NCI-H1092 treated with DMSO at 0.1 percent for 48 hours (cell line): ENCODE measurements at places on chromosomes 7 and 10.

DNA sequence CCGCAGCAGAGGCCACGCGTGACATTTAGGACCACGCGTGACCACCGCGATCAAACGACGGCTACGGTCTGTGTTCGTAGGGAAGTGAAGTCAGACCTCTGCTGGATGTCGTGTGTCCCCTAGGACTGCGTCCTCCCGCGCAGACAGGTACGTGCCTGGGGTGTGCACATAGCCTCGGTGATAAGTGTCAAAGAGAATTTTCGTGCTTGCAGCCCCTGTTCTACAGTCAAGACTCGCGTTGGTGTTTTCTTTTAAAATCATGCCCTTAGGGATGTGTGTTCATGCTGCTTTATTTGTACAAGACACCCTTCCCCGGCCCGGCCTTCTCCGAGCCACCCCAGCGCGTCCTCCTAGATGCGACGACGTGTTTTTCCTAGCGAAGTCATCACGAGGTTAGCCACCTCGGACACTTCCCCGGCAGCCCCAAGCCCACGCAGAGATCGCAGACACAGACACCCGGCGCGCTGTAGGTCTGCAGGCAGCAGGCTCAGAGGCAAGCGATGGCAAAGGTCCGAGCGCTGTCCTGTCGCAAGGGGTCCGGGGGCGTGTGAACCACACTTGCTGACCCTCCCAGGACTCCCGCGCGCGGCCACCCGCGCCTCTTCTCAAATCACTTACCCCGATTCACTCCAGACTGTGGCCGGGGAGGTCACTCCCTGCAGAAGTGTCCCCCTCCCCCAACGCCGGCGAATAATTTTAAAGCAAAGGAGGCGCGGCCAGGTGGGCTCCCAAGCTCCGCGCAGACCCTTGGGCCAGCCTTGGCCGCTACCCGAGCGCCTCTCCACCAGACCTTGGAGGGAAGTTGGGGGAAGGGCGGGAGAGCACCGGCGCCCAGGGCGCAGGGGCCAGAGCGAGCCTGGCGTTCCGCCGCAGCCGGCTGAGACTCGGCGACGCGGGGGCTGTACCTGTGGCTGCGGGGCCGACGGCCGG is 552 bp downstream of the MKX start:
- DNase-seq: no peak

GRCh38 chr7:9835199-9835598 is 1138.5 kb upstream of the PHF14 start:
- DNase-seq: no peak

DNA sequence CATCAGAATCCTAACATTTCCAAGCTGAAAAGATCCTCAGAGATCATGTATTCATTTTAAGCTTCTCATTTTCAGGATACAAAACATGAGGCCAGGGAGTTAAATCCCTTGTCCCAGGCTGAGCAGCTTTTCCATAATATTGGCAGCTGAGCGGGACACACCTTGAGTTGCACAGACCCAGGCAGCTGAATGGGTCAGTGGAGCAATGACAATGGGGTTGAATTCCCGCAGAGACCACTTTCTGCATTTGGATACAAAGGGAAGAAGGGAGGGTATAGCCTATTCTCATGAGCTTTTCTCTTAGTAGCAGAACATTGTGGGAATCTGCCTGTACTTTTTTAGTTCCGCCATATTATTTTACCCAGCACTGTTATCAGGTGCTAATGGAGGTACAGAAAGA is 49.5 kb downstream of the PRR15 start:
- DNase-seq: no peak

DNA sequence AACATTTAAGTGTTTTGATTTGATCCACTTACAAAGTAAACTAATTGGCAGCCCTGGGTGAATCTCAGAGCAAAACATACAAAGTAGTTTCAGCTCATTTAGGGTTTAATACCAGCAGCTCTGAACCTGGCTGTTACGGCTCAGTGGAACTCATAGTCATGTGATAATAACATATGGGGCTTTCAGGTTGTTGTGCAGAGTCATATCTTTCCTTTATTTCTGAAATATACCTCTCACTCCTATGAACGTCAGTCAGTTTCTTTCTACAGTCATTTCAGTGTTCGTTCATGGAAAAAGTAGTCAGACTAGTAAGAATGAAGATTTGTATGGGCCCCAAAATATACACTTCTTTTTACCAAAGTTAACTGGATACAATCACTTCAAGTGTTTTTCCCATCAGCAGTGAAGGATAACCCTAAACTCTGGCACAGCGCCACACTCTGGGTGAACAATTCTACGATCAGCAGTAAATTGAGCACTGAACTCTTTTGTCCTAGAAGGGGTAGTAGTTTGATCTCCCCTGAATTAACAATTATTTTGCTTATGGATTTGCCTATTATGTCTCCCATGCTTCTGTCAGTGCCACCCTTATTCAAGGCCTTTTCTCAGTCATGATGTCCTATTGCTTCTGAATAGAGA is 218.6 kb downstream of the THSD7A start:
- DNase-seq: no peak

- DNase-seq: no peak
These were observed 21.2 kb downstream of the ZMIZ2 start for GRCh38 chr7:44769776-44770294.

DNA sequence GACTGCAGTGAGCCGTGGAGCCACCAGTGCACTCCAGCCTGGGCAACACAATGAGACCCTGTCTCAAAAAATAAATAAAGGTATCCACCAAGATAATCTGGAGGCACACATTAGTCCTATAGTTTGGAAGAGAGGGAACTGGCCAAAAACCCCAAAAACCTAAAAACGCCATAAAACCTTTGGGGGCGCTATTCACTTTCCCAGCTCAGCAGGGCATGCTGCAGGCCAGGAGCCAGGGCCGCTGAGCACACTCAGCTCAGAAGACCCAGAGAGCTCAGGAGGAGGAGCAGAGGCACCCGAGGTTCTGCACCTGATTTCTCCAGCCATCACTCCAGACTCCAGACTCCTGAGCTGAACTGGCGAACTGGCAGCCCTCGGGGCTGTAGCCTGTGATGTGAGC is 167.2 kb upstream of the IMMP2L start:
- DNase-seq: no peak

DNA sequence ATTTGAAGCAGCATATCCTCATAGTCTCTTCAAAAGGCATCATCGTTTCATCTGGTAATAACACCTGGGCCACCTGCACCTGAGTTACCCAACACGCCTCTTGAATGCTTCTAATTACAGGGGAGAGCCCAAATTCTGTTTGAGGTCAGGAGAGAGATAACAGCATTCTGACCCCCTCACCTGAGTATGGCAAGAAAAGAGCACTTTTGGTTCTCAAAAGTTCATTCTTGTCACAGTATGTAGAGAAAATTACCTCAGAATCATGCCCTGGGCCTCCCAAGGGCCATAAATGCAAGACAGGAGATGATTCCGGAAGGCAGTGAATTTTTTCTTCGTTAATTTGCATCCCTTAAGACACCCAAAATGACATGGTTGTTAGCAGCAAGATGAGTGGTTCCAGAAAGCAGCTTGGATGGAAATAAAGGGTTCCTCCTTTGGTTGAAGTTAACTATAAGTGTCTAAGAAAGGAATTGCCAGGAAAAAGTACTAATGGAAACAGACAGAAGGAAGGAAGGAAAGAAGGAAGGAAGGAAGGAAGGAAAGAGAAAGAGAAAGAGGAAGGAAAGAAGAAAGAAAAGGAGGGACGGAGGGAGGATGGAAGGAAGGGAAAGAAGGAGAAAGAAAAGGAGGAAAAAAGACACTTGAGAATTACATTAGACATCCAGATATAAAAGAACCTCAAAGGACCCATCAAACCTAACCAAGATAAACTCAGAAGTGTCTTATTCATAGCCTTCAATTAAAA is 228.4 kb upstream of the RHOBTB1 start:
- no peak for DNase-seq

DNA sequence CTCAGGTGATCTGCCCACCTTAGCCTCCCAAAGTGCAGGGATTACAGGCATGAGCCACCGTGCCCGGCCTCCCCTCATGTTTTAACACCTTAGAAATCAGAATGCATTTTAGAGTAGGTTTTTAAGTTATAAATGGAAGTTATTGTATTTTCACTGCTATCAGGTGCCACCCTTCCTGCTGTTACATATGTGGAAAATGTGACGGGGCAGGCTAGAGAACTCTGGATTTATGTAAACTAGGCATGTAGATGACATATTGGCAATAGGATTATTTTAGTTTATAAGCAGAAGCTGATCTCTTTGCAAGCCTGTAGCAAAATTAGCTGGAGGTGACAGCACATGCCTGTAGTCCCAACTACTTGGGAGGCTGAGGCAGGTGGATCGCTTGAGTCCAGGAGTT is 2.1 kb downstream of the CASP2 start:
- no peak for DNase-seq

GRCh38 chr7:26592011-26592410 is 272.4 kb downstream of the SKAP2 start:
- no peak for DNase-seq

GRCh38 chr7:155880721-155881120 is 68.5 kb upstream of the SHH start:
- DNase-seq: no peak

GRCh38 chr7:132065989-132066603 is 509.7 kb upstream of the PODXL start:
- DNase-seq: no peak

DNA sequence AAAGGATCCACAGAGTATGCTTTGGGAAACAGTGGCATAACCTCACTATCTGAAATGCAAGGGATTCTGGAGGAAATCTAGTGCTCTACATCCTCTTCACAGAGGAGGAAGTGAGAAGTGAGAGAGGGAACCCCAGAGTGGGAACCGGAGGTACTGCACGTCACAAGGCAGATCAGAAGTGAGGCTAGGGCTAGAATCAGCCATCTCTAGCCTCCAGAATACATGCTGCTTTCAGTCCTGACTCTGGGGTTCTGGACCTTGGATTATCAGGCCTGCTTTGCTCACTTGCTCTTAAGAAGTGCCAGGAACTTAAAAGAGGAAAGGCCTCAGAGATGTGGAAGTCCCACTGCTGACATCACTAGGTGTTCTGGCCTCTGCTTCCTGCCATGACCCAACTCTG is 25.7 kb downstream of the ZNF503 start:
- no peak for DNase-seq

- no peak for DNase-seq
These were observed 39.9 kb downstream of the AKR1D1 start for GRCh38 chr7:138116141-138116540.

- DNase-seq: no peak
These were observed 2.4 kb downstream of the ZMIZ2 start for GRCh38 chr7:44750921-44751571.

DNA sequence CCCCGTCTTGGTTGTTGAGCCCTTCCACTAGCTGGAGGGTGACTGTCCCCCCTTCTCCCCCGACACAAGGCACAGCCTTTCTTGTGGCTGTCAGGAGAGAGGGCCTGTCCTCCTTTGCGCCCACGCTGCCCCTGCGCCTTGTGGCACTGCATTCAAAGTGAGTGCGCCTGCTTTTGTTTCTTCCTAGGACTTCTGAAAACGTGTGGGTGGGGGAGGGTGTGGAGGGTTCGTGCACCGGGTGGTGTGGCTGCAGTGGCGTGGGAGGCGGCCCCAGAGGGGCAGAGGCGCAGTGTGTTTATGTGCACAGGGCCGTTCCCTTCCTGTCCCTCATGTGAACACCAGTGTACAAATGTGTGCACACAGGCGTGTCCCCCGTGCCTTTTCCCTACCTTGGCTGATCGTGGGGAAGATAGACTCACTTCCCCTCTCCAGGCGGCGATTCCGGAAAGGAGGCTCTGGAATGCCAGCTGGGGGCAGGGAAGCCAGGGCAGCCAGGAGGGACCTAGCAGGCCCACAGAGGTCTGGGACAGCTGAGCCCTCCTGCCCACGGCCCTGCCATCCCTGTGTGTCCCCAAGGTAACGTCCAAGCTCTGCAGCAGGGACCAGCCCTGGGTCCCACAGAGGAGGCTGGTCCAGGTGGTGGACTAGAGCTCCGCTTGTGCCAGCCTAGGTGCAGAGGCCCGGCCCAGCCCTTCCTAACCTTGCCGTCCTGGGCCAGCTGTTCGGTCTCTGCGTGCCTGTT is 88.8 kb downstream of the LHPP start:
- no peak for DNase-seq

DNA sequence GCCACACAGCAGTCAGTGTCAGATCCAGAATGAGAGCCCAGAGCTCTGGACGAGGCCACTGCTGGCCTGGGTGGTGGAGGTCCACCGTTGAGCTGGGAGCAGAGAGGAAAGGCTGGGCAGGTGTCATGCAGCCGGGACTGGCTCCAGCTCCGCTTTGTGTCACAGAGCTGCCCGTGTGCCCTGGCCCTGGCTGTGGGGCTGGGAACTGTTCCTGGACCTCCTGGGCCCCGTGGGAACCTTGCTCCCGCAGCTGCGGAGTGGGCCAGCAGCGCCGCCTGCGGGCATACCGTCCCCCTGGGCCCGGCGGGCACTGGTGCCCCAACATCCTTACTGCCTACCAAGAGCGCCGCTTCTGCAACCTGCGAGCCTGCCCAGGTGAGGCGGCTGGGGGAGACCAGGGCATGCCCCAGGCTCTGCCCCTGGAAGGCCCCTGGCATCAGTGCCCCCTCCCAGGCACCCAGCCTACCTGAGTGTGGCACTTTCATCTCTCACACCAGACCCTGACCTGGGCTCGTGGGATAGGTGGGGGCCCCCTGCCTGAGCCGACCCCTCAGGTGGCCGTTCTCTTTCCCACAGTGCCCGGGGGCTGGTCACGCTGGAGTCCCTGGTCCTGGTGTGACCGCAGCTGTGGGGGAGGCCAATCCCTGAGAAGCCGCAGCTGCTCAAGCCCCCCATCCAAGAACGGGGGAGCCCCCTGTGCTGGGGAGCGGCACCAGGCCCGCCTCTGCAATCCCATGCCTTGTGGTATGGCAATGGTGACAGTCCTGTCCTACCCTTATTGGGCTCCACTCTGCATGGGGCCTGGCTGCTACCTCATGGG is 18.8 kb upstream of the ZNF862 start:
- no peak for DNase-seq

GRCh38 chr7:127582361-127582760 is 3.0 kb downstream of the GCC1 start:
- no peak for DNase-seq

- DNase-seq: no peak
These were observed 12.9 kb downstream of the SEC31B start for GRCh38 chr10:100506596-100507356.

- DNase-seq: no peak
These were observed 797.6 kb upstream of the MBL2 start for GRCh38 chr10:53570221-53570620.

DNA sequence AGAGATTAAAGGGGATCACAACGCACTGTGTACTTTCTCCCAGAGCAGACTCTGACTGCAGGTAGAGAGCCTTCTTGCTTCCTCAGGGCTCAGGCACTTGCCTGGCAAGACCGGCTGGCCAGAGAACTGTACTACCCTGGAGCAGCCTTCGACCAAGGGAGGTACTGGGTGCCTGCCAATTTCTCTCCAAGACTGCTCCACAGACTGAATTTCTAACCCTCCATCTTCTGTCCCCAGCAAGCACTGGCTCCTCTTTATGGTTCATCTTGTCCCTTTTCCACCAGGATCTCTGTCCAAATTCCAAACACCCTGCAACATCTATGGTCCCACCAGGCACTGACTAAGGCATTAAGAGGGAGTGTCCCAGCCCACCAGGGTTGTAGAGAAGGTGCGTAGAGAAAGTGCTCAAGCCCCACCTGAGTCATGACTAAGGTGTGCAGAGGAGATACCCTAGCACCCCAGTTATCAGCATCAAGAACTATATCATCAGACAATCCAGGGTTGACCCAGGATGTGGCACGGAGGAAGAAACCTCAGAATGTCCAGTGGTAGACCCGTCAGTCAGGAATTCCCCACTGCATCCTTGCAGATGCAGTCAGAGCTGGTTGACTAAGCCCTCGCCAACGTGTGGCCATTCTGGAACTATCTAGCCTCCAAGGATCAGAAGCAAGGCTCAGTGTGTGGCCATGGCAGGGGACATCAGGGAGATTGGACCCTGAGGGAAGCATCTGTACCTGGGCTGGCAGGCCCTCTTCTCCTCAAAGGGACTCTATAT is 60.9 kb upstream of the CAMK2B start:
- no peak for DNase-seq
